ENCODE measurements at places on chromosomes 3 and 15. TPM values are rescaled to one million over a fixed set of nuclear protein-coding genes. Genes with fewer than 3 reads are reported as not detected.

Gene CDCP1
- 5.6 TPM for total RNA-seq

Gene NOX5
- 0.09 TPM for total RNA-seq

Gene DUOXA2
- total RNA-seq = not detected

Gene DENND6A
- total RNA-seq = 11.7 TPM

Gene ATP13A3
- 190 TPM for total RNA-seq

Data from smooth muscle cell of bladder (primary cell).